NCI-H345 (cell line): ENCODE measurements at places on chromosomes 13 and 19.

GRCh38 chr13:77460195-77460594 is 75.3 kb upstream of the SCEL start:
- DNase-seq: no peak

DNA sequence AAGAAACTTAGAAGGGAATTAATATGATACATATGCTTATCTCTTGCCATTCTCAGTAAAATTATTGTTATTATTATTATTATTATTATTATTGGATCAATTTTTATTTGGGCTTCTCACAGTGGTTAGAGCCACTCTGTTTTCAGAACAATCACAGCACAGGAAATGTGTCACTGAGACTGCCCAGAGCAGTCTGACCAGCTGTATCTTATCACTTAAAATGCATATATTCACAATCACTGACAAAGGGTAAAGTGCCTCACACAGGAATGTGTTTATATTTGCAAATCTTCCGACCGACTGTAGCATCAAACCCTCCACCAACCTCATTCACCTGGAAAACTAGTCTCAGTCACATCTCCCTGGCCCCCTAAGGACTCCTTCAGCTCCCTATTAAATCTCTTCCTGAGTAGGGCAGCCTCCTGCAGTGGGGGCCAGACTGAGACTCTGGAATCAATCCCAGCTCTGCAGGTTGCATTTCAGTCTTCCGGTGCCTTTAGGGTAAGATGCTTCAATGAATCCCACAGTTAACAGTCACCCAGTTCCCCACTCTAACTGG is 738.3 kb upstream of the SLITRK5 start:
- no peak for DNase-seq

GRCh38 chr19:19160461-19161035 is 9.5 kb downstream of the MEF2B start:
- no peak for DNase-seq

- DNase-seq: no peak
Observed at GRCh38 chr19:29806098-29806866, 5.5 kb upstream of the CCNE1 start.

DNA sequence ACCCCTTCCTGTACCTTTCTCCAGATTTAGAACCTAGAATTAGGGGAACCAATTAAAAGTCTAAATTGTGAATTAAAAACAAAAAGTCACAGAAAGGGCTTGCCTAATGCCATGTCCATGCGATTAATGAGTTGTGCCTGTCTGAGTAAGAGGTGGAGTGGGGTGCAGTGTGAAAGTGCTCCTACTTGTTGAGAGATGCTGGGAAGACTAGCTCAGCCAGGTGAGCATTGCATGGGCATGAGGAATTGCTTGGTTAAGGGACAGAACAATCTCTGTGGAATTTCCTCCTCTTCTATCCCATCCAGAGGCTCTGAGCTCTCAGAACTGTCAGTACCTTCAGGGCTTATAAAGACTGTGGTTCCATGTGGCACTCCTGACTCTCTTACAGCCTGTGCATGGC is 159.0 kb upstream of the UBL3 start:
- no peak for DNase-seq

DNA sequence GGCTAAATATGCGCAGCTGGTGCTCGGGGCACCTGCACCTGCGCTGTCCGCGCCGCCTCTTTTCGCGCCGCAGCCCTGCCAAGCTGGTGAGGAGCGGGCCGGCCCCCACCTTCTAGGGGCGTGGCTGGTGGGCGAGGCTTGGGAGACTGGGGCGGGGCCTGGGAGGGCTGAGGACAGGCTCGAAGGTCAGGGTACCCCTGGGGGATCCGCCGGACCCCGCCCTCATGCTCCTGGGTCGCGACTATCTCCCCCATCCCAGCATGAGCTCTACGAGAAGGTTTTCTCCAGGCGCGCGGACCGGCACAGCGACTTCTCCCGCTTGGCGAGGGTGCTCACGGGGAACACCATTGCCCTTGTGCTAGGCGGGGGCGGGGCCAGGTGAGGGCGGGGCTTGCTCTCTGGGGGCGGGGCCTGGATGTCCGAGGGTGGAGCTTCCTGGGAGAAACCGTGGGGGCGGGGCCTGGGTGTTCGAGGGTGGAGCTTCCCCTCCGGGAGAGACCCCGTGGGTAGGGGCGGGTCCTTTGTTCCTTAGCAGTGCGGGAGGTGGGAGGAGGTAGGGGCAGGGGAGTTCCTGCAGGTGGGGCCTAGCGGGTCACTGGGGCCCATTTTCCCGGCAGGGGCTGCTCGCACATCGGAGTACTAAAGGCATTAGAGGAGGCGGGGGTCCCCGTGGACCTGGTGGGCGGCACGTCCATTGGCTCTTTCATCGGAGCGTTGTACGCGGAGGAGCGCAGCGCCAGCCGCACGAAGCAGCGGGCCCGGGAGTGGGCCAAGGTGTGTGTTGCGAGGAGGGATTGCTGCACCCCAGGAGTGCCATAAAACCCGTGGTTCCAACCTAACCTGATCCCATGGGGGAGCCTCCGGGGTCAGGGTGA is 19.7 kb downstream of the PNPLA6 start:
- DNase-seq: no peak

GRCh38 chr19:9986787-9987281 is 23.5 kb downstream of the COL5A3 start:
- DNase-seq: no peak

DNA sequence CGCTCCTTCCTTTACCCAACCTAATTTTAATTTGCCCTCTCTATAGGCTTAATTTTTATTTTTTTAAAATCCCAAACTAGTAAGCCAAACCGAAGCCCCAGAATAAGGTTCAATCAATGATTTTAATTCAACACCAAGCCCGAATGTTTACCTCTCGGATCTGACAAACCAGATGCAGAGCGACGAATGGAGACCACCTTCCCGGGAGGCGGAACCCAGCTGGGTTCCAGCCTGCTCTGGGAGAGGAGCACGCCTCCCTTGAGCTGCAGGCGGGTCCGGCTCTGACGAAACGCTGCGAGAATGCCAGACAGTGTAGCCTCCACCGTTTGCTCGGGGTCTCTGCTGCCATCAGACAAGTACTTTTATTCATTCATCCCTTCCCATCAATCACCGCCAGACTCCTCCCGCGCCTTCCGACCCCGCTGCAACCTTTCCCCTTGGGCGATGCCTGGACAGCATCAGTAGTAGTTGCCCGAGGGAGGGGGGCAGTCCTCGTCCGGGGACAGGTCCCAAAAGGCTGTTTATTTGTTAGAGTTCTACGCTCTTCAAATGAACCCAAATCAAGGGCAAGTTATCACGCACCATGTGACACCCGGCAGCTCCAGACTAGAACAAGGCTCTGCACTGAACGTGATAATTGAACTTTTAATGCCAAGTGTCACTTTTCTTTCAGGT is 752 bp upstream of the EDNRB start:
- peak; percentile 44 for DNase-seq

DNA sequence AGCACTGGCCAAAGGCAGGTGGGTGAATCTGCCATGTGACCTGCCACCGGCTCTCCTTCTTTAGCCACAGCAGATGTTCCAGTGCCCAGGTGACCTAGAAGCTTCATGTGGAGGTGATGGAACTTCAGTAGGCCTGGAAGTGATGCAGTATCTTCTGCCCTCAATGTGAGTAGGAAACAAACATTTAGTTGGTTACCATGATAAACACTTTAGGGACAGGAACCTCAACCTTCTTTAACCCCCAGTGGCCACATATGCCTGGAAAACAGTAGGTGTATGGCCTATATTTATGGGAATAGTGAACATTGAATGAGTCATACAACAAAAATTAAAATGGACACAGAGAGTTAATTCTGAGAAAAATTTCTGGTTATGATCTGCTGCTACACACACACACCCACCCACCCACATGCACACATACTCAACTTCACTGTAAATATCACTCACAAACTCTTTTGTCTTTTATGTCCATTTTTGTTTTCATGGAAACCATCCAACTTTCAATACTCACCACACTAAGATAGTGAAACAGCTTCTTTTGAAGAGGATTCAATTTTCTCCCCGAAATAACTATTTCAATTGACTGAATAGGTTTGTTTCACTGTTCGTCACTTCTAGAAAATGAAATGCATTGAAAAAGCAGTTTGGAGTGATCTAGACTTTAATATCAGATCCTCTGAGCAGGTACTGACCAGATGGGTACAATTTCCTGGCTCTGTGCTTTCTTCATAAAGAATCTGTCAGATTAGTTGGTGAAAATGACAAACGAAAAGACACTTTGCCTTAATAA is 97.3 kb downstream of the STARD13 start:
- DNase-seq: no peak

- DNase-seq: no peak
Observed at GRCh38 chr13:99085808-99086266, 108.0 kb upstream of the DOCK9 start.

DNA sequence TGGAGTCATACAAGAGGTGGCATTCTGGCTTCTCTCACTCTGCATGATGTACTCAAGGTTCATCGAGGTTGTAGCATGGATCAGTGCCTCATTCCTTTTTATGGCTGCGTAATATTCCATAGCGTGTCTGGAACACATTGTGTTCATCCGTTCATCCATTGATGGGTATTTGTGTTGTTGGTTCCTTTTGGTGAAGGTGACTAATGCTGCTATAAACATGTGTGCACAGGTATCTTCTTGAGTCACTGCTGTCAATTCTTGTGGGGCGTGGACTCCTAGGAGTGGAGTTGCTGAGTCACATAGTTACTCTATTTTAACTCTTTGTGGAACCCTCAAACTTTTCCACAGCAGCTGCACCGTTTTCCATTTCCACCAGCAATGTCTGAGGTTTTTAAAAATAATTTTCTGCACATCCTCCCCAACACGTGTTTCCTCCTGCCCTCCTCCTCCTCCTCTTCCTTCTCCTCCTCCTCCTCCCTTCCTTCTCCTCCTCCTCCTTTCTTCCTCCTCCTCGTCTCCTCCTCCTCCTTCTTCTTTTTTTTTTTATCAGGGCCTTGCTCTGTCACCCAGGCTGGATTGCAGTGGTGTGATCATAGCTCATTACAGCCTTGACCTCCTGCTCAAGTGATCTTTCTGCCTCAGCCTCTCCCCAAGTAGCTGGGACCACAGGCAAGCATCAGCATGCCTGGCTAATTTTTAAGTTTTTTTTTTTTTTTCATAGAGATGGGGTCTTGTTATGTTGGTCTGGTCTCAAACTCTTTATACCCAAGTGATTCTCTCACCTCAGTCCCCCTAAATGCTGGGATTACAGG is 2.0 kb upstream of the TMEM221 start:
- no peak for DNase-seq

GRCh38 chr19:37855098-37855497 is 51.3 kb downstream of the WDR87 start:
- no peak for DNase-seq

DNA sequence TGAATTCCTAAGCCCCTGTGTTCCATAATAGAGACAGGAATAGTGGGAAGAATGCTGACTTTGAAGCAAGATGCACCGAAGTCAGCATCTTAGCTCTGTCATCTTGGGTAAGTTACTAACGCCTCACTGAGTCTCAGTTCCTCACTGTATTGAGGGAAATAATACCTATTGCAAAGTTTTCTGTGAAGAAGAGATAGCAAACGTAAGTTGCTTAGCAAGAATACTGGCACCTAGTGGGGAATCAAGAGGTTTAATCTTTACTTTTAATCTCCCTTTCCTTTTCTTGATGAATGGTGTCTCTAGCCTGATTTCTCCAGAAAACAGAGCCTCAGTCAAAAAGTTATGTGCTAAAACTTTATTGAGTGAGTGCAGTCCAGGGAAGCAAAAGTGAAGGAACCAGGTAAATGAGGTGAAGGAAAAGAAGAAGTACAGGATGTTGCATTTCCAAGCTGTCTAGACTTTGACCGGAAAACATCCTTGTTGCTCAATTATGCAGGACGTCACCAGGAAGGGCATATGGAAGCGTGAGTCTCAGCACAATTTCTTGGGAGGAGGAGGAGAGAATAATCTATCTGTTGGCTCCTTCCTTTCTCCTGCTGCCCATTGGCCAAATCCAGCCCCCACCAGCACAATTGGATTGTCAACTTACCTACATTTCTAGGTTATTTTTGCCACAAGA is 210.0 kb downstream of the B3GLCT start:
- DNase-seq: no peak

- peak; percentile 75 for DNase-seq
Observed at GRCh38 chr19:46783670-46784069, 4.7 kb downstream of the SLC1A5 start.

- DNase-seq: no peak
Observed at GRCh38 chr19:44005973-44006372, 3.2 kb downstream of the ZNF230 start.

DNA sequence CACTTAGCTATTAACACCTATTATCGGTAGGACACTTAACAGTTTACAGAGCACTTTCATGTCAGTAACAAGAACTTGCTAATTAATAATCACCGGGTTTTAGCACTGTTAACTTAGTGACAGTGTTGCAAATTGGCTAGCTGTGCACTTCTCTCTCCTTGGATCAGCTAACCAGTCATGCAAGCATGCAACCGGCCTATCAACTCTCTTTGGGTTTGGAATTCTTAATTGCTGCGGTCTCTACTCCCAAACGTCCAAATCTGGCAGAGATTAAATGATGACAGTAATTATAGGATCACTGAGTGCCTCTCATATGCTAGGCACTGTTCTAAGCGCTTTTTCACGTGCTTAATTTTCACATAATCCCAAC is 1.2 kb downstream of the EPS15L1 start:
- no peak for DNase-seq

DNA sequence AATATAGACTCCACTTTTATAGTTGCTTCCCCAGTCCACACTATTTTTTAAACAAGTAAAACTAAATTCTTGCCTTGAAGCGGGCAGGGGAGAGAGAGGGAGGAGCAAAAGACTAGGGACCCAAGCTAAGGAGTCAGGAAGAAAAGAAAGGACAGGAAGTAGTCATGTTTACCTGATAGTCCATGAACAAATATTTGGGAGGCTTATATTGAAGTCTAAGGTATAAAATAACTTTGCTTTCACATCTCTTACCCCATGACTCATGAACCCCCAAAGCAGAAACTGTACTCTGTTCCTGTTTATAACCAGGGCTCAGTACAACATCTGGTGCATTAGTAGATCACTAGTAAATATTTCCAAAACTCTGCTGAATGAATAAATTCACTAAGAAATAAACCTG is 67.3 kb downstream of the ZAR1L start:
- no peak for DNase-seq

DNA sequence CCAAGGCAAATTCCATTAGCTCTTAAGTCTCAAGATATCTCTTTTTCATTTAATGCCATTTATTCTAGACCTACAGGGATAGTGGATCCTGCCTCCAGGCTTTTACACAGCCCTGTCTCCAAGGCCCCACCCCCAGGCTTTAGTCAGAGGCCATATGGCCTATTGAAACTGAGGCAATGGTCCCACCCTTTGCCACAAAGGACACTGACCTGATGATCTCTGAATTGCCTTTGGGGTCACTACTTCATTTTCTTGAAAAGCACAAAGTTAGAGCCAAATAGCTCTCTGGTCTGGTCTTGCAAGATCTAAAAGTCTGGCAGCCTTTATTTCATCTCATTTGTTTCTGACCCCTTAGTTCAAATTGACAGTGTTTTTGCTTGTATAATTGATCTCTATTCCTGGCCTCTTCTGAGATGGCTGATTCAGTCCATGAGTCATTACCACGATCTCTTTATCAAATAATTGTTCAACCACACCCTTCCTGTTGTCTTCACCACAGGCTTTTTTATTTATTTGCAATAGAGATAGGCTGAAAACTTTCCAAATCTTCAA is 209.8 kb downstream of the FGF14 start:
- DNase-seq: no peak

- peak; percentile 34 for DNase-seq
Observed at GRCh38 chr19:33302974-33303790, 848 bp upstream of the CEBPA start.
